ENCODE measurements at places on chromosomes 3 and 15. TPM values are rescaled to one million over a fixed set of nuclear protein-coding genes. Genes with fewer than 3 reads are reported as not detected.

DNA sequence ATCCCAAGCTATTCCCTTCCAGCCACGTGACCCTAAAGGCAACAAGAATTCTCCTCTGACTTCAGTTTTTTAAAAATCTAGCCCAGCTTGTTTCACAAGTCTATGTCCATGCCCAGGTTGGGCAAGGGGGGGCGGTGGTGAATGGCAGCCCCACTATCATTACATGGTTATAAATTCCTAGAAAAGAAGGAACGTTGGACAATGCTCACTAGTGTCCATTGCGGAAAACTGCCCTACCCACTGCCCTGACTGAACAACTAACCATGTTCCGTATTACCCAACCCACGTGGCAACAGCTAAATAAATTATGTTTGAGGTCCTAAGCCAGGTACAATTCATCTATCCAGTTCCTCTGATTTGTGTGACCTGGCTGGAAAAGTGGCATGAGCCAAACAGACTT, 8.7 kb upstream of the TAFA4 start:
- ATAC-seq = no peak

- ATAC-seq = no peak
Observed at GRCh38 chr3:100069472-100069871, 44.8 kb downstream of the FILIP1L start.

DNA sequence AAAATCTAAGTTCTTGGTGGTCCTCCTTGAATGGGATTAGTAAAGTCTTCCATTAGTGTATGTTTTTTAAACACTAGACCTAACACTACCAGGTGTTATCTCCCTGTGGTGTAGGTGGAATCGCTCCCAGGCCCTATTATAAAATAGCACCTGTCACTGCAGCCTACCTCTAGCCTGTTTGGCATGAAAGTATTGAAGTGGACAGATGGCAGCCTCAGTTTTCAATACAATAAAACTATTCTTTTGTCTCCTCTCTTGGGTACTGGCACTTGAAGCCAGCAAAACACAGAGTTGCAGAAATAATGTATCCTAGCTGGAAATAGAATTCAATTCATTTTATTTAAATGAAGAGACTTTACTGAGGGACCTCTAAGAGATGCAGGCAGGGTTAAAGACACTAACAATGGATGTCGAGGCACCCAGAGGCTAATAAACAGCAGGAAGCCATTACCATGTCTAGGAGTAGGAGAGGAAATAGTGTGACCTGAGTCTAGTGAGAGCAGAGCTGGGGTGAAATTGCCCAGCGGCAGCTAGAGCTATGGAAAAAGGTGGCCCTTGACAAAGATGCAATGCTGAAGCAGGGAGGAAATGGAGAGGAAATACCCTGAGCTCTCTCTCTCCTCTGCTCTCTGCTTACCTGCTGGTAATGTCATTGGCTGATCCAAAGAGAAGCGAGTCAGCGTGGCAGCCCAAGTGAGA, 49.1 kb upstream of the TMEM158 start:
- no peak for ATAC-seq

DNA sequence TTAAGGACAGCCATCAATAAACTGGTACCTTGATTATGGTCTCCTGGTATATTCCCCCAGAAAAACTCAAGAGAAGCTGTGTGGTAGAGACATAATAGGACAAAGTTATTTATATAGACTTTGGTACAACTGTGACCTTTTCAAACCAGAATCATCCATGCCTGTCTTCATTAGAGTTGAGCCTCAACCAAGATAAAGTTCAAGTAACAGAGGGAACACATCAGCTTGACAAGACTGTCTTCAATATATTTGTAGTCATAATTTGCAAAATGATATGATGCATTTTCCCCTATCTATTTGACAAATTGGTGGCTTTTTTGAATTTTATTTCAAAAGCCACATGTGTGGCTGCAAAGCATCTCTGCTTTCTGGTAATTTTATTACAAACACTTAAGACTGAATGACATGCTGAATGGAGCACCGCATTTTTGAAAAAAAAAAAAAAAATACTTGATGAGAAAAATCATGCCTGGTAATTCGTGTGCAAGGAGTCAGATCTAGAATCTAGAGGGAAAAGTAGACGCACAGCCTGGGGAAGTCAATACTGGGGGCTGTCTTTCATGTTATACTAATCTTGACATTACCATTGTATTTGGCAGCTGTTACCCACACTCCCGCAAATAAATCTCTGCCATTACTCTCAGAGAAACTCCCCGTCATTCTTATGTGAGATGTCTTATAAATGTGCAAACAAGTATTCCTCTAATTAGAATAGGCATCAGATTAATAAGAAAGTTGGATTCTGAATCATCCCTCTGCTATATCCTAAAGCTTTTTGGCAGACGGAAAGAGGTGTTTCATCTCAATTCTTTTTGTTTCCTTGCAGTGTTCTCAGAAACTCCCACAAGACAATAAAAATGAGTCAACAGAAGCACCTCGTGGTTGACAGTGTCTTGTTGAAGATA, 554.8 kb upstream of the CBLB start:
- ATAC-seq = peak; percentile 61

DNA sequence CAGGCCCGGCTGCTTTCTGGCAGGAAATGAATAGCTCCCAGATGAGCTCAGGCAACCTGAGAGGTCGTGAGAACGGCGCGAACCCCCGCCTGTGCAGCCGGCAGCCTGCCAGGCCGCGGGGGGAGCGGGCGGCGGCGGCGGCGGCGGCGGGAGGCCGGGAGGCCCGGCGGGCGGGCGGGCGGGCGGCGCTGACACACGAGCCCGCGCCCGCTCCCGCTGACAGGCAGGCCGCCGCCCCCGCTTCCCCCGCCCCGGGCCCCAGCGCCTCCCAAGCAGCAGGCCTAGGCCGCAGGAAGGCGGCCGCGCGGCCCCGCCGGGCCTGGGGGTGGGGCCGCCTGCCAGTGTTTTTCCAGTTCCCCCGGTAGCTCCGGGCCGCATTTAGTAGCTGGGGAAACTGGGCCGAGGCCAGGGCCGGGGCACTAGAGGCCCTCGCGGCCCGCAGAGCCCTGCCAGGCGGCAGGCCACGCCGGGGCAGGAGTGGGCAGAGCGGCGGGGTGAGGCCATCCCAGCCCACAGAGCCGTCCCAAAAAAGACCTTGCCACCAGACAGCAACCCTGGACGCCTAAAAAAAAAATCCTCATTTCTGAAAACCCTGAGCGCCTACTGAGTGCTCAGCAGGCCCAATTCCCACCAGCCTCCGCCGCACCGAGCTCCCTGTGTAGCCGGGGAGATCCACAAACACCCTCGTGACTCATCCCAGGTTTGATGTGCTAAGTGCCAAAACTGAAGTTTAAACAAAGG, 5.6 kb downstream of the HES1 start:
- peak; percentile 79 for ATAC-seq

GRCh38 chr15:96586901-96587300, 256.4 kb downstream of the NR2F2 start:
- no peak for ATAC-seq

DNA sequence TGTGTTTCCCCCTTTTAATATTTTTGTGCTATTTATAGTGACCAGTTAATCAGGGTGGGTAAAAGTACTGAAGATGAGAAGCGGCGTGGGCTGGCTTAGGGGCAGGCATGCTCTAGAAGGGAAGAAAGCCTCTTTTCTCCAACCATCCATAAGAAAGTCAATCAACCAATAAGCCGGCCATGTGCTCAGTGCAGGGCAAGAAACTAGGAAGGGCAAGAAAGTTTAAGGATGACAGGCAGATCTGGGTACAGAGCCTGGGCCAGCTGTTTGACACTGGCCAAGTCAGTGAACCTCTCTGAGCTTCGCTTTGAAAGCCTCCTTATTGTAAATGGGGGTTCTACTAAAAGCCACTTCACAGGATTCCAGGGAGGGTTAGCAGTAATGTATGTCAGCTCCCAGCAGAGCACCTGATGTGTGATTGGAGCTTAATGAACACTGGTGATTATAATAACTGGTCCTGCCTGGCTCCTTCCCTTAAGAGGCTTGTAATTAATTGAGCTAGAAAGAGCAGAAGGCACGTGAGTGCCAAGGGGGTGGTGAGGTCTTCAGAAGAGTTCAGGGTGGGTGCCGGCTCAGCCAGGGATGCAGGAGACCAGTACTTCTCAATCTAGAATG, 5.7 kb upstream of the CHRNA3 start:
- no peak for ATAC-seq

GRCh38 chr3:59836531-59836930, 786.7 kb upstream of the CFAP20DC start:
- ATAC-seq = no peak

GRCh38 chr3:15273227-15273626, 59.2 kb downstream of the SH3BP5 start:
- ATAC-seq = no peak

DNA sequence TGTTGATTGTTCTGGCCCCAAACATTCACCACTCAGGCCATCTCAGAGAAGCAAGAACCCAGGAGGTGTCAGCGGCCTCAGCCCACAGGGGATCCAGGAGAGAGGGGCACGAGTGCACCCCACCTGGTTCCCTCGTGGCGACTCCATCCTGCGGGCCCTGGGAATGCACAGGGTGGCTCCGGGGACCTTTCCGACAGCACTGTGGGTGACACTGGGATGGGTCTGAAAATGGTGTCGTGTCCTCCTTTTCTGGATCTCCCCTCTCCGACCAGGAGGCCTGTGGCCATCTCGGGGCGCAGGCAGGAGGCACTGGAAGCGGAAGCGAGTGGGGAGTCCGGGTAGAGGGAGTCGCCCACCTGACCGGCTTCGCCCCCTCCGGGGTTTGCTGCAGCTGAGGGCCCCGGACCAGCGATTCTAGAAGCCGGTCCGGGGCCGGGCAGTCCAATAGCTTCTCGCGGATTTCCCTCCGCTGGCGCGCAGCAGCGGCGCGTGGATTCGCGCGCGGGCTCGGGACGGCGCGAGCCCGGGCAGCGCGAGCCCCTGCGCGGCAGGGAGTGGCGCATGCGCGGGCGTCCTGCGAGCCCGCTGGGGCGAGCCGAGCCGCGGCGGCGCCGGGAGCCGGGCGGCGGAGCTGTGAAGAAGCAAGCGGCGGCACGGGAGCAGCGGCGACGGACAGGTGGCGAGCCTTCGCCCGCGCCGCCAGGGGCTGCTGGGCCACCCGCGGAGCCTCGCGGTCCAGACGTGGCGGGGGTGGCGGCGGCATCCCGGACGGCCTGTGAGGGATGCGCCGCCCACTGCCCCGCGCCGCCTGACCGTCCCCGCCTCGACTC, at the start of gene DOCK3:
Gene DOCK3 (plus strand): TSS at position 579 of the 830 bp plus-strand sequence. CDS start 337 bp downstream, outside the sequence.
- peak; percentile 85 for ATAC-seq

GRCh38 chr3:31132132-31132769, 237.8 kb upstream of the GADL1 start:
- peak; percentile 82 for ATAC-seq

DNA sequence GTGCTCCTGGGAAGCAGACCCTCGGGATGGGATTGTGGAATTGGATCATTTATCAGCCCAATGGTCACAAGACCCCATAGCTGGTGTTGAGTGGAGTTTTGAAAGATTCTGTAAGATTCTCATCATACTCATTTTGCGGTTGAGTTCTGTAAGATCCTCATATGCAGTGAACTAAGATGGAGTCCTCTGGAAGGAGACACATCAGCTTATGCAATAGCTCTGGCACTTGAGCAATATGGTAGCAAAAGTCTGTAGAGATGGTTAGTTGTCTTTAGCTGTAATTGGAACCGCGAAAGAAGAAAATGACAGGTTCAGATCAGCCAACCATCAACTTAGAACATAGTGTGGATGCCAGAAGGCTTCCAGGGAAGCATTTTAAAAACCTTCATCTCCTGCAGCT, 184.5 kb upstream of the TSC22D2 start:
- ATAC-seq = no peak

- ATAC-seq = no peak
Observed at GRCh38 chr15:37375519-37375918, 275.2 kb upstream of the MEIS2 start.

- ATAC-seq = no peak
Observed at GRCh38 chr15:48748535-48748934, 62.3 kb downstream of the CEP152 start.

DNA sequence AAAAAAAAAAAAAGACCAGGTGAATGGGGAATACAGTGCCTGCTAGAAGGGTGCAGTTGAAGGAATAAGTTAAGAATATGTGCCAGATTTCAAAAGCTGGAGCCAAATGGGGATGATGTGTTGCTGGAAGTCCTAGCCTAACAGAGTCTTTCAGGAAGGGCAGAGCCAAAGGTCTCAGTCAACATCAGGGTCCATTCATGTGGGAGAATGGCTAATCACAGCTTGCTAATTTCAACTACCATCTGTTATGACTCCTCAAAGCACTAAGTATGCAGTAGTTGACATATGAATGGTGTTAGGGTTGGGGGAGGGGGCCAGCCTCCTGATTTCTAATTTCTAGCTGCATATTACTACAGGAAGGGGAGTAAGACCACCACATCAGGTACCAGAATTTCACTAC, 4.4 kb downstream of the ZBTB38 start:
- no peak for ATAC-seq

GRCh38 chr15:75578173-75578947, 755 bp downstream of the PTPN9 start:
- peak; percentile 65 for ATAC-seq

DNA sequence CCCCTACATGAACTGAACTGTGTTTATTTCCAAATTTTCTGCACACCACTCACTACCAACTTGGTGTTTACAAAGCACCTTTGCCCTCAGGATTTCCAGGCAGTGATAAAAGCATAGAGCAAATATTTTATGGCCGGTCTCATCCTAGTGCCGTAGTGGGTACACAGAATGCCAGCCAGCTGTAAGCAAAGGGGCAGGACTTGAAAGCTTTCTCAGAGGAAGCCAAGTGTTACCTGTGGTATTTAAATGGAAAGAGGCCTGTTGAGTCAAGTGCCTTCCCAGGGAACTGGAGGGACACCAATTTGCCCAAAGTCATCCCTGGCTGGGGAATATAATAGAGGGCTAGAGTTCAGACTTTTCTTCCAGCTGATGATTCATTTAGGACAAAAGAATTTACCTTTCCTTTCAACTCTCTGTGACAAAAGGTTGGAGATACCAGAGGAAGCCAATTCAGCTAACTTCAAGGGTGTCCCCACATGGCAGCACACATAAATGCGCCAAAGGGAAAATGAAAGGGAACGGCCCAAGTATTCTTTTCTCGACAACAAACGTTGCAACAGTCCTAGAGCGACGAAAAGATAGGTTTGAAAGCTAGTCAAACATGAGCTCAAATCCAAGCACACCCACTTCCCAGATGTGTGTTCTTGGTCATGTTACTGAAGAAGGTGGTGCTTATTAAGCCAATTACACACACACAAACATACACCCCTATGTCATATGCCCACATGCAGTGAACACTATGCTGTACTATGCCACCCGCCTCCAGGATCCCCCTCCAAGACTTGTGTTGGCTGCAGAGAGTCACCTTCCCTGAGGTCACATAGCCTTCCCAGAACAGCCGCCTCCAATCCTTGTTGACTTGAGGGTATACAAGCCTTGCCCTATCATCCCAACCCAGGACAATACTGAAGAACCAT, 27.7 kb downstream of the MAGI1 start:
- ATAC-seq = peak; percentile 87

The SCAANT1 gene
- total RNA-seq = not detected

The IDH2 gene
- total RNA-seq = 114 TPM

The GOLGA6B gene
- total RNA-seq = not detected

The C3orf20 gene
- total RNA-seq = 0.24 TPM

The ZNF445 gene
- 5.8 TPM for total RNA-seq

The ESYT3 gene
- total RNA-seq = 0.80 TPM

The ABHD17C gene
- 45.3 TPM for total RNA-seq

The ST8SIA2 gene
- total RNA-seq = 0.16 TPM

The REC114 gene
- total RNA-seq = not detected

The LYZL4 gene
- not detected for total RNA-seq
